Natural killer cell (primary cell): ENCODE measurements at places on chromosomes 5 and 9. TPM values are rescaled to one million over a fixed set of nuclear protein-coding genes. Genes with fewer than 3 reads are reported as not detected.

Gene PCSK1
- total RNA-seq = not detected

Gene DYNC2I2
- 6.3 TPM for total RNA-seq

Gene GABRA6
- not detected for total RNA-seq

Gene DAB2IP
- 2.5 TPM for total RNA-seq

Gene SGTB
- total RNA-seq = 6.9 TPM

Gene PCDHB11
- total RNA-seq = not detected

Gene PCDHGB1
- total RNA-seq = not detected

Gene BSPRY
- 3.3 TPM for total RNA-seq
